ENCODE measurements at places on chromosomes 2 and 18.

DNA sequence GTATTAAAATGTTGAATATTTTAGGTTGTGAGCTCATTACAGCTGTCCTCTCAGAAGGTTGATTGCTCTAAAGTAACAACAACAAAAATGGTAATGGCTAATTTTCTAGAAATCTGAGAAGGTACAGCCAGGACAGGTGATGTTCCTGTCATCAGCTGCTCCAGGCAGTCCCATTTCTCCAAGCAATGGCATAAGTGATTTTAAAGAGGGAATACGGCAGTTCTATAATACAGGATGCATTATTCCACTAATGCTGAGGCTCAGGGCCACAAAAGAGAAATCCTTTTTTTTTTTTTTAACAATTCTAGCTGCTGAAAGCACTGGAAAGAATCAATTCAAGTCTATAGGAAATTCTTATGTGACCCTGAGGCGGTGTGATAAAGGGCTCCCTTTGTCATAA lies 199.9 kb downstream of the PMAIP1 start:
- DNase-seq, result no peak

DNA sequence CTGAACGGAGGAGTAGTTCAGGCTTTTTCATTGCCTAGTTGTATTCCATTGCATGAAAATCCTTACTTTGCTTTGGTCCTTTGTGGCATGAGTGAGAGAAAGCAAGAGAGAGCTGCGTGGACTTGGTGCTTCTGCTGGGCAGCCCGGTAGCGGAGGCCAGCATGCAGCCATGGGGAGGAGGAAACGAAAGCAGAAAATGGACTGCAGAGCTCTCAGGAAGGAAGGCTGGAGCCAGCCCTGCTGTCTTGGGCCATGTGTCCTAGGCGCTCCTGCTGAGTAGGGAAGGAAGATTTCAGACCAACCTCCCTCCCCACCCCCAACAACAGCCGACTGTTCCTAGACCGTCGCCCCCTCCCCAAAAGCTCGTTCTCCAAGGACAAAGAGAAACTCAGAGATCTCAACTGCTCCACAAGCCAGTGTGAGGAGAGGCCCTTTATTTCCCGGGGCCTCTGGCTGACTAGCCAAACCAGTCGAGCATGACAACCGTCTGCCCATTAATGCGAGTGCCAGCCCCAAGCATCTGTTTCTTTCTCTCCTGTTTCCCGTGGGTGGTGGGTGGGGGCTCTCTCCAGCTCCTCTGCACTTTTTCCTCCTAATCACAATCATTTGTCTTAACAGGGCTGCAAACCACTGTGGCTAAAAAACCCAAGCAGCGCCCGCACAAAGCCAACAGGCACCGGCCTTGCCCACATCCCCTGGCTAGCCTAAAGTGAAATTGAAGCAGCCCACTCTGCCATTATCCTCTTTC lies 66.8 kb upstream of the FZD7 start:
- DNase-seq, result peak; percentile 9

GRCh38 chr18:6547476-6547875 lies 132.8 kb upstream of the L3MBTL4 start:
- DNase-seq, result no peak

GRCh38 chr18:45580127-45580526 lies 35.1 kb upstream of the SLC14A2 start:
- no peak for DNase-seq

GRCh38 chr2:213696442-213696841 lies 412.2 kb downstream of the SPAG16 start:
- DNase-seq, result no peak

DNA sequence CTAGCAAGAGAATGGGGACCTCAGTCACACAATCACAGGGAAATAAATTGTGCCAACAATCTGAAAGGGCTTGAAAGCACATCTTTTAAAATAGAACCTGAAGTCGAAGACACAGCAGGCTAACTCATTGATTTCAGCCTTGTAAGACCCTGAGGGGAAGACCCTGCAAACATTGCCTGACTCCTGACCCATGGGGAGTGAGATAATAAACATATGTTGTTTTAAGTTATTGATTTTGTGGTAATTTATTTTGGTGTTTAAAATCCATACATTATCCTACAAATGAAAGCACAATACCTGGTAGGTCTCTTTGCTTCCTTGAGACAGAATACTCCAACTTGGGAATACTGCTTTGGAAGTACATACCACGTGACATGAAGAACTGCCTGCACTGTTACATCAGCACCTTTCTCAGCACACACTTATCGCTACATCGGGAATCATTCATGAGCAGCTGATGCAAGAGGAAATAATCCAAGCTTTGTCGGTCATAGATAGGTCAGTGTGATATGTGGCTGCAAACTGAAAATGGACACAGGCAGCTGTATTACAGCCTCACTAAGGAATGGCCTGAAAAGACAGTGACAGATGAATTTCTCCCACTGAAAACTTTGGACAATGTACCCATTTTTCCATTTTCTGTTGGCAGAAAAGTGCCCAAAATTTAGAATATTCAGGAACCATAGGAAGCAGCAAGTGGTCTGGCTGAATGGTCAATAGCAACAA lies 494.5 kb upstream of the MAP2 start:
- DNase-seq, result no peak

GRCh38 chr2:3336844-3337243 lies 40.8 kb downstream of the EIPR1 start:
- DNase-seq, result no peak

DNA sequence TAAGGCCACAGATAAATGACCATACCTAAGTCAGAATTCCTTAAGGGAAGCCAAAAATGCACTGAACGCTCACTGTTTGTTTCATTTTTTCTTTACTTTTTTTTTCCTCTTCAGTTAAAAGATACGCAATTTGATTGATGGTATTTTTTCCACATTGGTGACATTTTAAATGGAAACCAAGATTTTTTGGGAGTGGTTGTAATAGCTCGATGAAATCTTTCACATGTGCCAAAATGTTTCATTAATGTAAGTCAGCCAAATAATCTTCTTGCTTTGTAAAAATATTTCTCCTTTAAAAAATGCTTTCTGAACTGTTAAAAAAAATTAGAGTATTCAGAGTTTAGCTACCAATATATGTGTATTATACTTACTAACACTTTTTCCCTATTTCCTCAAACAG lies 339.8 kb downstream of the ZEB2 start:
- DNase-seq, result no peak

DNA sequence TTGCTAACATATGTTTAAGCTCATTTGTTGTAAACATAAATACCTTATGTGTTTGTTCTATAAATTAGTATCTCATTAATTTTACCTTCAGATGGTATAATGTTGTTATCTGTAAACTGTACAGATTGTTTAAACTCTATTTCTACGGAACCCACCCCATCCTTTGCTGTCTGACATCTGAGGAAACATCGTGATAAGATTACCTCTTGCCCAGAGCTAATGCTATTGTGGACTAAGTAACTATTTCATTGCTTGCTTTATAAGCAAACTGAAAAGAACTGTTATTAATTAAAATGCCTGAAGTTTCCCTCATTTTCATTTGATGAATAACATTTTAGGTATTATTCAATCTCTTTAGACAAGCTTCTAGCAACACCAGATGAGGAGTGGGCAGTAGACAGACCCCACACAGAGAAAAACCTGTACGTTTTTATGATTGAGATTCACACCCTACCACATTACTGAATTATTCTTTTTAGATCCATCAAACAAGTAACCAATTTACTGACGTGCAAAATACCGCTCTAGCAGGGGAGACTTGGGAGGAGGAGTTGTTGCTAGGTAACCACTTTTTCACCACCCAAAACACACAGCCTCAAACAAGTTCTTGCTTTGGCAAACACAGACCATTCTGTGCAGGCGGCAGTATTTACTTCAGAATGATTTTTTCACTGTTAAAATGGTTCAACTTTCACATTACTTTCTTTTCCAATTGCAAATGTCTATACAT lies 1.9 kb upstream of the SYT4 start:
- no peak for DNase-seq

- DNase-seq, result no peak
These were observed 33.2 kb downstream of the KCNS3 start for GRCh38 chr2:17911491-17912260.

GRCh38 chr2:120403676-120404075 lies 57.7 kb downstream of the INHBB start:
- DNase-seq, result no peak

DNA sequence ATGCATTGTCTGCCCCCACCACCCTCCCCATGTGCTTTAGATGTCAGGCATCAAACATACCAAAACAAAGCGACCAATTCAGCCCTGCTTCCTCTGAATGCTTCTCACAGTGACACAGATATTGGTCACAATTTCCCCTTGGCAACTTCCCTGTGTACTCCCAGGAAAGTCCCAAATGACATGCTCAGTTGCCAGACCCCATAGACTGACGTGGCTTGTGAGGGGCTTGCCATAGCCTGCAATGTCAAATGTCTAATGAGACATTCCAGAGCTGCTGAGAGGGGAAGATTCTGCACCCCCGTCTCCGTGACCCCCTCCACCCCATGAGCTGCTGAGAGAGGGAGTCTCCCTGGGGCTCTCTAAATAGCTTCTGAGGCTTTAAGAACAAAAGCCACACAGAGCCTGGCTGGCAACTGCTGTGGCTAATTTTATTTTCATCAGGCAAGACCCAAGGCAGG lies 47.3 kb downstream of the RFTN2 start:
- peak; percentile 91 for DNase-seq

- no peak for DNase-seq
These were observed 58.1 kb downstream of the SERTAD2 start for GRCh38 chr2:64595397-64596176.

DNA sequence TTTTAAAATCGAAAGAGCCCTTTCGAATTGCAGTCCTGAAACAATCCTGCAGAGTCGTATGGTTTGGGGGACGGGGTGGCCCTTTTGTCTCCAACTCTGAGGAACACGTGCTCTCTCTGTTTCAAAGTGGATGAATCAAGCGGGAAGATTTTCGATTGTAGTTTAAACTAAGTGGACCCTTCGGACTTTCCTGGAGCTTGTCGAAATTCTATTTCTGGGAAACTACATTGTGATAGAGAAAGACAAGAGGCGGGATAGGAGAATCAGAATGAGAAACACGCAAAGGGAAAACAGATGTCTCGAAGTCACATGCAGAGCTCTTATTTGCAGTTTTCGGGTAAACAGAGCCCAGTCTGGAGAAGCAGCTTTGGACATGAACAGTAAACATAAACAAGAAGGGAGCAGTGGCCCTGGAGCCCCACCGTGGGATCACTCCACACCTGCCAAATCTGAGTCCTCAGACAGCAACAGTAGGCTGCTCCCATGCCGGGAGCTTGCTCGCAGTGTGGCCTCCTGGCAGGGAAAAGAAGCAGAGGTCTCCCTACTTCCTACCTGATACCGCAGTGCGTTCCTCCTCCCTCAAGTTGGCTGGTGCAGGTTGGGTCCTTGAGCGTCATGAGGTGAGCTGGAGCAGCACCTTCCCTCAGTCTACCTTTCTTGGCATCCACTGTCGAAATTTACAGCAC lies 202.4 kb downstream of the SLC4A3 start:
- DNase-seq, result no peak

DNA sequence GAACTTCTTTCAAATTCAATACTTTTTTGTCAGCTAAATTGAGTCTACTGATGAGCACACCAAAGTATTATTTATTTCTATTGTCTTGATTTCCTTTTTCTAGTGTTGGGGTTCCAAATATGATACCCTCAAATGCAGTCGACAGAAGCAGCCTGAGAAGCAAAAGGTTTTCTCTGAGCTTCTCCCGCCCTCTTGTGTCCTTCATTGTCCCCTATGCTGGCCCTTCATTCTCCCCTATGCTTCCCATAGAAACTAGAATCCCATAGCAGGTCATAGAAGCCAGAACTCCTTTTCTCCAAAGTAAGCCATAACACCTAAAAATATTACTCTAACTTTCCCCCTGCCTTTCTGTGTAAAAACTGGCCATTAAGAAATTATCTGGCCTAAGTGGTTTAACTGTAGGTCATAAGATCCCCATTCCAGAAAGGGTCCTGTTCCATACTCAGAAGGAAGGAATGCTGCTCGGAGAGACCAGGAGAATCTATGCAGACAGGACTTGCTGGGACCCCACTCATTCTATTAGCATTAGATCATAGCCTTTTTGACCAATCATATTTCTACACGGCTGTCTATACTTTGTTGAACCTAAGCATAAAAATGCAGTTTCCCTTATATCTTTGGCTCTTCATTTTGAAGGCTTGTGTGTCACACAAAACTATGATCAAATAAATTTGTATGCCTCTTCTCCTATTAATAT lies 764.6 kb upstream of the PKDCC start:
- no peak for DNase-seq
